ENCODE measurements at places on chromosomes 16 and 17.

DNA sequence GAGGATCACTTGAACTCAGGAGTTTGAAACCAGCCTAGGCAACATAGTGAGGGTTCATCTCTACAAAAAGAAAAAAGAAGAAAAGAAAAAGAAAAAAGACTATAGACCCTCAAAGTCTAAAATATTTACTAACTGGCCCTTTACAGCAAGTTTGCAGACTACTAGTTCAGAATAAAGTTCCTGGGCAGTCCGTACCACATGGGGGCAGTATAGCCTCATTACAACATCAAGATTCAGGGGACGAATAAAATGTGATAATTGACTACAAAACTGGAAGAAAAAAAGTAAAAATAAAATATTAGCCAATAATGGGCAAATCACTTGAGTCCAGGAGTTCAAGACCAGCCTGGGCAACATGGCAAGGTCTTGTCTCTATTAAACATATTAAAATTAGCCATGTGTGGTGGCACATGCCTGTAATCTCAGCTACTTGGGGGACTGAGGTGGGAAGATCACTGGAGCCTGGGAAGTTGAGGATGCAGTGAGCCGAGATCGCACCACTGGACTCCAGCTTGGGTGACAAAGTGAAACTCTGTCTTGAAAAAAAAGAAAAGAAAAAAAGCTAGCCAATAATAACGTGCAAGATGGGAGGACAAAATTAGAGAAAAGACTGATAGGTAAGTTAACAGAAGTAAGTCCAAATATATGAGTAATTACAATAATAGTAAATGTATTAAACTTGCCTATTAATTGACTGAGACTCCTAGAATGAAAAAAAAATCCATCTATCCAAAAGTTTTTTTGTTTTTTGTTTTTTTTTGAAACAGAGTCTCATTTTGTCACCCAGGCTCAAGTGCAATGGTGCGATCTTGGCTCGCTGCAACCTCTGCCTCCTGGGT lies 129.4 kb upstream of the SEC14L1 start:
- no peak for DNase-seq

- DNase-seq, result no peak
Observed at GRCh38 chr16:89009343-89010209, 32.6 kb upstream of the CBFA2T3 start.

GRCh38 chr16:55391760-55392375 lies 67.9 kb downstream of the IRX6 start:
- DNase-seq, result no peak

GRCh38 chr17:45942284-45942683 lies 47.9 kb downstream of the MAPT start:
- DNase-seq, result no peak

GRCh38 chr17:77698903-77699623 lies 259.4 kb upstream of the TNRC6C start:
- no peak for DNase-seq

DNA sequence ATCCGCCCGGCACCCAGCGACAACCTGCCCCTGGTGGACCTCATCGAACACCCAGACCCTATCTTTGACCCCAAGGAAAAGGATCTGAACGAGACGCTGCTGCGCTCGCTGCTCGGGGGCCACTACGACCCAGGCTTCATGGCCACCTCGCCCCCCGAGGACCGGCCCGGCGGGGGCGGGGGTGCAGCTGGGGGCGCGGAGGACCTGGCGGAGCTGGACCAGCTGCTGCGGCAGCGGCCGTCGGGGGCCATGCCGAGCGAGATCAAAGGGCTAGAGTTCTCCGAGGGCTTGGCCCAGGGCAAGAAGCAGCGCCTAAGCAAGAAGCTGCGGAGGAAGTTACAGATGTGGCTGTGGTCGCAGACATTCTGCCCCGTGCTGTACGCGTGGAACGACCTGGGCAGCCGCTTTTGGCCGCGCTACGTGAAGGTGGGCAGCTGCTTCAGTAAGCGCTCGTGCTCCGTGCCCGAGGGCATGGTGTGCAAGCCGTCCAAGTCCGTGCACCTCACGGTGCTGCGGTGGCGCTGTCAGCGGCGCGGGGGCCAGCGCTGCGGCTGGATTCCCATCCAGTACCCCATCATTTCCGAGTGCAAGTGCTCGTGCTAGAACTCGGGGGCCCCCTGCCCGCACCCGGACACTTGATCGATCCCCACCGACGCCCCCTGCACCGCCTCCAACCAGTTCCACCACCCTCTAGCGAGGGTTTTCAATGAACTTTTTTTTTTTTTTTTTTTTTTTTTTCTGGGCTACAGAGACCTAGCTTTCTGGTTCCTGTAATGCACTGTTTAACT lies 1.0 kb downstream of the NOG start:
- no peak for DNase-seq

- no peak for DNase-seq
Observed at GRCh38 chr17:44348234-44348987, 3.3 kb downstream of the GRN start.

DNA sequence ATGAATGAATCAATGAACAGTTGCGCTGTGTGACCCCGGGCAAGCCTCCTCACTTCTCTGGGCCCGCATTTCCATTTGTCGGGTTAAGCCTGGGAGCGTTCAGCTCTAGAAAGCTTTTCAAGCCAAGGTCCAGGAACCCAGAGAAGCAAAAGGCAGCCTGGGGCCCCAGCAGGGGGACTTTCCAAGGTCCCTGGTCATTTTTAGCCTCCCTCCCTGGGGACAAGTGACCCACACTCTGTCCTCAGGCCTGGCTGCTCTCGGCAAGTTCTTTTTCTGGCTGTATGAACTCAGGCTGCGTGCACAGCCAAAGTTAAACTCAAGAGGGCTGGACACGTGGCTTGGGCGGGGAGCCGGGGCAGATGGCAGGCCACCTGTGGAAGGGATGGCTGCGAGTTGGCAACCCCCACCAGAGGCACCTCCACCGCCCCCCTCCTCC lies 41.4 kb upstream of the CIBAR2 start:
- no peak for DNase-seq

GRCh38 chr17:68184816-68185436 lies 62.9 kb upstream of the AMZ2 start:
- DNase-seq, result no peak

GRCh38 chr16:78628461-78629045 lies 529.1 kb downstream of the WWOX start:
- DNase-seq, result no peak

GRCh38 chr17:59519132-59519531 lies 46.3 kb upstream of the DHX40 start:
- no peak for DNase-seq

- DNase-seq, result no peak
Observed at GRCh38 chr16:9151074-9151473, 59.6 kb downstream of the HAPSTR1 start.

GRCh38 chr16:11793840-11794239 lies 3.2 kb downstream of the ZC3H7A start:
- DNase-seq, result no peak

DNA sequence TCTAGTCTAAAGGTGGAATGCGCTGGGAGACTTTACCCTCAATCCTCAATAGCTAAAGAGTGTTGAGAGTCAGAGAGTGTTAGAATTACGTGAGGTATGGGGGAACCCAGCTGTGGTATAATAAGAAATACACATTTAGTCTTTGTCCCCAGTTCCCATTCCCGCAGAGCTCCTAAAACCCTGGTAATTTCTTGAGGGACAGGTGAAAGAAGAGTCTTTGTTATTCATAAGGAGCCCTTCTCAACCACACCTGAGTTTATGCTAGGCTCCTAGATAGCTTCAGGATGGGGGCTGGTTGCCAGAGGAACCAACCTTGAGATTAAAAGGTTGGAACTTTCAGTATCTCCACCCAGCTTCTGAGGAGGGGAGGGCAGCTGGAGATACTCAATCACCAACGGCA lies 5.8 kb downstream of the ZNF18 start:
- no peak for DNase-seq

DNA sequence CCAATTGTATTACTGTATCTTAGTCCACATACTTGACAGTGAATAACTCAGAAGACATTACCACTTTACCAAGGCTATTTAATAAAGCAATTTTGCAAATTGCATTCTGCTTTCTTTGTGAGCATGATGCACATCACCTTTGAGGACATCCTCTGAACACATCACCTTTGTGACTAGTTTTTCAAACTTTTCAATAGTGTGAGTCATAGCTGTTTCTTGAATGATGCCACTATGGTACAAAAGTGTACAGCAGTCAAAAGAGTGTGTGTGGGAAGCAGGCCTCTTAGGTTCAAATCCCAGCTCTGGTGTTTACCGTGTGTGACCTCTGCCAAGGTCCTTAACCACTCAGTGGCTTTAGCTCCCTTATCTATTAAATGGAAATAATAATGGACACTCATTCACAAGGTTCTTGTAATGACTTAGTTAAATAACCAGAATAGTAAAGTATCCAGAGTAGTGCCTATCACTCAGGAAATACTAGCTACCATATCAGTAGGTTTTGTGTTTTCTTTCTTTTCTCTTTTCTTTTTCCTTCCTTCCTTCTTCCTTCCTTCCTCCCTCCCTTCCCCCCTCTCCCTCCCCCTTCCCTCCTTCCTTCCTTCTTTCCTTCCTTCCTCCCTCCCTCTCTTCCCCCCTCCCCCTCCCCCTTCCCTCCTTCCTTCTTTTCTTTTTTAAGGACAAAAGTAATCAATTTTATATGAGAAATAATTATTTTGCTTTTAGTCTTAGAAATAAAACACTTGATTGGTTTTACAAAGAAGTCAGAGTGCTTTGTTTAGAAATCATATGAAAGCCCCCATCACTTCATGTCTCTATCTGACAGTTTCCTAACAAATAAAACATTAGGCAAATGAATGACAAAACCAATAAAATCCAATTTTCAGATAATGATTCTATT lies 178.9 kb downstream of the MYO1D start:
- no peak for DNase-seq

- DNase-seq, result no peak
Observed at GRCh38 chr17:44848257-44848795, 643 bp downstream of the HIGD1B start.

GRCh38 chr16:14369734-14370598 lies 260.1 kb downstream of the PARN start:
- no peak for DNase-seq

DNA sequence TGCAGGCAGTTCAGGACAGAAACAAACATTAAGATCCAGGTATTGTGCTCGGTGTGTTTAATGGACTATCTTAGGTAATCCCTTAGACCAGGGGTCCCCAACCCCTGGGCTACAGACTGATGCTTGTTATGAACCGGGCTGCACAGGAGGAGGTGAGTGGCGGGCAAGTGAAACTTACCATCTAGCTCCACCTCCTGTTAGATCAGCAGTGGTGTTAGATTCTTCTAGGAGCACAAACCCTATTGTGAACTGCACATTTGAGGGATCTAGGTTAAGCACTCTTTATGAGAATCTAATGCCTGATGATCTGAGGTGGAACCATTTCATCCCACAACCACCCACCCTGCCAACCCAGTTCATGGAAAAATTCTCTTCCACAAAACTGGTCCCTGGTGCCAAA lies 37.8 kb upstream of the ASIC2 start:
- no peak for DNase-seq

DNA sequence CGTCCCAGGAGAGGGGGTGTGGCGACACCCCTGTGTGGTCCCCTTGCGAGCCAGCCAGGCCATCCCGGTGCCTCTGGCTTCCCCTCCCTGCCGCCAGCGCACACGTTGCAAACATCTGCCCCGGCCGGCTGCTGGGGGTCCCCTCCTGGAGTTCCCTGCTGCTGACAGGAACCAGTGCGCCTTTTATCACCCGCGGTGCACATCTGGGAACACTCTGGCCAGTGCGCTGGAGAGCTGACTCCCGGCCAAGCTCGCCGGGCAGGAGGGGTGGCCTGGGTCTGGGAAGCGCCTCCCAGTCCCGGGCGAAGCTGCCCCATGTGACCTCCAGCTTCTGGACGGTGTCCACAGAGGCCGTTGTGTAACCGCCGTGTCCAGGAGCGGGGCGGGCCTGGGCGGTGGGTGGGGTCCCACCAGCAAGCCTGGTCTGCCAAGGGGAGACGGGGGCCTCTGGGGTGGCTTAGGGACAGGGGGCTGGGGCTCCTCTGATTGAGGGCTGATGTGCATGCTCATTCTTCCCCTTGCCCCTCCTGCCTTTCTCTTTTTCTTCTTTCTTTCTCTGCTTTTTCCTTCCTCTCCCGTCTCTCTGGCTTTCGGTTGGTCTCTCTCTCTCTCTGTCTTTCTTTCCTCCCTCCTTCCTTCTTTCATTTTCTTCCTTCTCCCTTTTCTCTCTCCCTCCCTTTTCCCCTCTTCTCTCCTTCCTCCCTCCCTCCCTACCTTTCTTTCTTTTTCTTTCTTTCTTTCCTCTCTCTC lies 25.2 kb upstream of the CIBAR2 start:
- DNase-seq, result no peak

DNA sequence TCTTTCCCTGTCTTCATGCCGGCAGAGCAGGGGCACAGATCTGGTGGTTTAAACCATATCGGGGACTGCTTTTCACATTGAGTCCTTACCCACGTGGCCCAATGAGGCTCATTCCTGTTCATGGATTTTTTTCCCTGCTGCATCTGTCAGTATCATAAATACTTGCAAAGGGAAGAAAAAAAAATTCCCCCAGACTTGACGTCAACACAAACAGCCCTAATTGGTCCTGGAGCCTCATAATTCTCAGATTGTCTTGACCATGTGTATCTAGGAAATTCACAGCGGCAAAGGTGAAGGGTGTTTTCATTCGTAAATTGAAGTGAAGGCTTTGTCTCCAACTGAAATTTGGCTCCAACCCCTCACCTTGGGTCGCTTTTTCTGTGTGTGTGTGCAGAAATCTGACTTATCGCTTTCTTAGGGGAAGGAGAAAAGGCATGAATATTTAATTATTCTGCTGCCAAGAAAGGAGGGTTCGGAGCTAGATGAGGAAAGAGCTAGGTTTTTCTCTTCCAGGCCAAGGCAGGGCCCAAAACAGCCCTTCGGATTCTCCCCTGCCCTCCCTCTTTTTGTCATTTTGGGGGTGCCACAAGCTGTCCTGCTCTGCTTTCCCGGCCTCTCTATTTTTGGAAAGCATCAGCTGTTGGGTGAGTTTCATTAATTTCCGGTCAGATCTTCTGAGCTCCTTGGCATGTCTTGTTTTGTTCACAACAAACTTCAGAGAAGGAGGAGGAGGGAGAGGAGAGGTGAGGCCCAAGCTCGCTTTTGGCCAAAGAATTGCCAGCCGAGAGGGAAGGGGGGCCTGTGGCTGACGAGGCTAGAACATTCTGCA lies 17.8 kb upstream of the CIBAR2 start:
- no peak for DNase-seq

GRCh38 chr16:30368122-30368791 lies 2.0 kb downstream of the TBC1D10B start:
- no peak for DNase-seq

- no peak for DNase-seq
Observed at GRCh38 chr17:72191921-72192799, 71.3 kb downstream of the SOX9 start.

- no peak for DNase-seq
Observed at GRCh38 chr16:31224092-31224955, 7.4 kb upstream of the PYDC1 start.

DNA sequence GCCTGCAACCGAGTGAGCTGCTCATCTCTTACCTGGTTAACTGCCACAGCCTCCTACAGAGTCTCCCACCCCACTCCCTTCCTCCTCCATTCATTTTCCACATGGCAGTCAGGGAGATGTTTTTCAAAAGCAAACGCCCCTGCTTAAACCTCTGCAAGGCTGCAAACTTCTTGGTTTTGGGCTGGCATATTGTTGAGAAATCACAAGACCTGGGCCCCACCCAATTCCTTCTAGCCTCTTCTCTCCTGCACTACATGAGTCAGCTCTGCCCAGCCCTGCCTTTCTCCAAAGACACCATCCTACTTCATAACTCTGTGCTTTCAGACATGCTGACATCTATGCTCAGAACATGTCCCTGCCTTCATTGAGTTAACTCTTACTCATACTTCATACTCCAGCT lies 136.1 kb downstream of the SPACA3 start:
- no peak for DNase-seq
